ENCODE measurements at places on chromosomes 16 and 17.

DNA sequence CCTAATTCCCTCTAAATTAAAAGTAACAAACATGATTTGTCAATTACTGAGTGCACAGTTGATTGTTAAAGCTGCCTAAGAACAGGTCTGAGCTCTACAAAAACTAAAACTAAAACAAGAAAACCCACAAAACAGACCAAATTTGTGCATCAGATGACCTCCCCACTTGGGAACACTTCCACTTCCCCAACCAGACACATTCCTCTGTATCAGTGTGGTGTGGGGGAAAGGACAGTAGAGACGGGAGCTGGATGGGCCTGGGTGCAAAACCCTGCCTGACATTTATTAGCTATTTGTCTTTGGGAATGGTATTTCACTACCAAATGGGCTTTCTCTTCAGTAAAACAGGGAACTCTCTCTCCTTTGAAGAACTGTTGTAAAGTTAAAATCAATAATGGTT is 29.8 kb downstream of the STAT3 start:
- DNase-seq, result no peak

- no peak for DNase-seq
Observed at GRCh38 chr17:55588446-55589242, 77.4 kb upstream of the SMIM36 start.

GRCh38 chr17:38330941-38331411 is 12.8 kb downstream of the GPR179 start:
- DNase-seq, result no peak

DNA sequence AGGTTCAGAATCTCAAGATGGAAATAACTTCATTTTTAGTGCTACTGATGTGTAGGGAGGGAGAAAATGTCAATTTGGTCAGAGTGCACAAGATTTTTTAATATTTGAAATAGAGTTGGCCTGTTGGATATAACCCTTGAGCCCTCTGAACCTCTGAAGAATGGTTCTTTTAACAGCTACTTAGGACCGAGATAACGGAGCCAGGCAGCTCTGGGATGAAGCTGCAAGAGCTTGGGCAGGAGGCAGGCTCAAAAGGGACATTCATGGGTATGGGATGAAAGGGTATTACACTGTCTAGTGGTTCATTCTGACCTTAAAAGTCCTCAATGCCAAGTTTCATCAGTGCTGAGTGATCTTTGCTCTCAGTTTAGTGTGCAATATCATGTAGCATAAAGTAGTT is 111.4 kb upstream of the CPHXL start:
- no peak for DNase-seq

- peak; percentile 82 for DNase-seq
Observed at GRCh38 chr16:84585886-84586285, 32.0 kb downstream of the COTL1 start.

DNA sequence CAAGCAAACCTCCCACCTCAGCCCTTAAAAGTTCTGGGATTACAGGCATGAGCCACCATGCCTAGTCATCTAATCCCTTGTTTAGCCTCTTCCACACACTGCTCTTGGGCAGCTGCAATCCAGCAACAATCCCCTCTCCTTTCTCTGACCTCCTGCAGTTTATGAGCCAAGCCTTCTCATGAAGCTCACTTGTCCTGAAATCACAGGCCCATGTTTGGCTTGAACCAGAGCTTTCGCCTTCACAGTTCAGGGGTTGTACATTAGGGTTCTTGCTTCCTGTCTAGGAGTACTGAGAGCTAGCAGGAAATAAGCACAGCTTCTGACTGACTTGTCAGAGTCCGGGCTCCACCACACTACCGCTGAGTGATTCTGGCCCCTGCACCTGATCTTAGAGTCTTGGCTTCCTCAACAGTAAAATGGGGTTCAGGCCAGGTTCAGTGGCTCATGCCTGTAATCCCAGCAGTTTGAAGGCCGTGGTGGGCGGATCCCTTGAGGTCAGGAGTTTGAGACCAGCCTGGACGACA is 16.3 kb downstream of the ERAL1 start:
- DNase-seq, result no peak

GRCh38 chr16:3874242-3874641 is 6.3 kb downstream of the CREBBP start:
- DNase-seq, result no peak

GRCh38 chr16:59573528-59574271 is 839.6 kb upstream of the GOT2 start:
- DNase-seq, result no peak

GRCh38 chr17:47993964-47994363 is 23.1 kb downstream of the CDK5RAP3 start:
- DNase-seq, result no peak

- no peak for DNase-seq
Observed at GRCh38 chr17:19372011-19372370, 6.3 kb upstream of the MAPK7 start.
